PC-3 (cell line): ENCODE measurements at places on chromosomes 16 and 17.
A peak's percentile ranks its signal among the peaks of the same experiment; 100 is the strongest.

- no peak for DNase-seq
Observed at GRCh38 chr16:76835339-76835738, 355.7 kb upstream of the MON1B start.

- no peak for DNase-seq
Observed at GRCh38 chr16:83272843-83273242, 534.9 kb upstream of the HSBP1 start.

- peak; percentile 3 for DNase-seq
Observed at GRCh38 chr16:53689636-53690035, 14.0 kb downstream of the RPGRIP1L start.

DNA sequence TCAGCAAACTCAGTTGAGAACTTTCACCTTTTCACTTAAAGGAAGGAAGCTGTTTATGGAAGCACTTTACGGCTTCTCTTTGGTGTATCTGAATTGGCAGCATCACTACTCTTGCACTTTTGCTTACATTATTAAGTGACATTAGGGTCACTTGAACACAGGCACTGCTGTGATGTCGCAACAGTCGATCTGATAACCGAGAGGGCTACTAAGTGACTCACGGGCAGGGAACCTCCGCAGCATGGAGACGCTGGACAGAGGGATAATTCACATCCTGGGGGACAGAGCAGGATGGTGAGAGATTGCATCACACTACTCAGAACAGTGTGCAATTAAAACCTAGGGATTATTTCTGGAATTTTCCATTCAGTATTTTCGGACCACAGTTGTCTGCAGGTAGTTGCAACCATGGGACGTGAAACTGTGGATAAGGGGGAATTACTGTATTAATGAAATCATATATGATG lies 56.5 kb downstream of the DNAH2 start:
- peak; percentile 76 for DNase-seq

- DNase-seq = no peak
Observed at GRCh38 chr16:89476811-89477261, 13.5 kb downstream of the ANKRD11 start.

DNA sequence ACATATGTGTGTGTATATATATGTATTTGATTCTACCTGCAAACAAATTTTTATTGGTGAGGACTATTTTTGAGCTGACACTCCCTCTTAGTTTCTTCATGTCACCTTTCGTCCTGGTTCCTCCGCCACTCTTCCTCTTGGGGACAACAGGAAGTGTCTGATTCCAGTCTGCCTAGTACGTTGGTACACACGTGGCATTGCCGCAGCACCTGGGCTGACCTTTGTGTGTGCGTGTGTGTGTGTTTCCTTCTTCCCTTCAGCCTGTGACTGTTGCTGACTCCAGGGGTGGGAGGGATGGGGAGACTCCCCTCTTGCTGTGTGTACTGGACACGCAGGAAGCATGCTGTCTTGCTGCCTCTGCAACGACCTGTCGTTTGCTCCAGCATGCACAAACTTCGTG lies 29.4 kb upstream of the CACNG5 start:
- no peak for DNase-seq

- no peak for DNase-seq
Observed at GRCh38 chr17:42522798-42523278, 13.2 kb upstream of the NAGLU start.

DNA sequence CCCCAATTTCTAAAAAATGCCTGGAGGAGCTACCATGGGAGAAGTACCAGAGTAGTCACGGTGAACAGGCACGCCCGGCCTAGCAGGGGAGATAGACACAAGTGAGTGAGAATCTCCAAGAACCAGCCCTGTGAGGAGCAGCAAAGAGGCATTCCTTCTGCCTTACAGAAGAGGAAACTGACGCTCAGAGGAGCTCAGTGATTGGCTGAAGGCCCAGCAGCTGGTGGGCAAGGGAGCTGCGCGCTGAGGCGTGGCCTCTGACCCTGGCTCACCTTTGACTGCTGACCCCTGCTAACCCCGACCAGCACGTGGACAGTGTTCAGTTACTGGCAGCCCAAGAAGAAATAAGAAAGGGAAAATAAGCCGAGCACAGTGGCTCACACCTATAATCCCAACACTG lies 1.8 kb downstream of the C16orf96 start:
- DNase-seq = no peak

- DNase-seq = no peak
Observed at GRCh38 chr17:8875957-8876356, 8.5 kb upstream of the PIK3R6 start.

- DNase-seq = no peak
Observed at GRCh38 chr16:77917971-77918370, 104.4 kb upstream of the CLEC3A start.

- peak; percentile 65 for DNase-seq
Observed at GRCh38 chr16:9008601-9009260, 45.0 kb upstream of the USP7 start.

- DNase-seq = no peak
Observed at GRCh38 chr16:49537924-49538459, 164.4 kb downstream of the C16orf78 start.

GRCh38 chr16:88522276-88522949 lies 47.8 kb upstream of the ZC3H18 start:
- DNase-seq = no peak

- peak; percentile 43 for DNase-seq
Observed at GRCh38 chr17:65455972-65456343, 105.5 kb downstream of the AXIN2 start.

DNA sequence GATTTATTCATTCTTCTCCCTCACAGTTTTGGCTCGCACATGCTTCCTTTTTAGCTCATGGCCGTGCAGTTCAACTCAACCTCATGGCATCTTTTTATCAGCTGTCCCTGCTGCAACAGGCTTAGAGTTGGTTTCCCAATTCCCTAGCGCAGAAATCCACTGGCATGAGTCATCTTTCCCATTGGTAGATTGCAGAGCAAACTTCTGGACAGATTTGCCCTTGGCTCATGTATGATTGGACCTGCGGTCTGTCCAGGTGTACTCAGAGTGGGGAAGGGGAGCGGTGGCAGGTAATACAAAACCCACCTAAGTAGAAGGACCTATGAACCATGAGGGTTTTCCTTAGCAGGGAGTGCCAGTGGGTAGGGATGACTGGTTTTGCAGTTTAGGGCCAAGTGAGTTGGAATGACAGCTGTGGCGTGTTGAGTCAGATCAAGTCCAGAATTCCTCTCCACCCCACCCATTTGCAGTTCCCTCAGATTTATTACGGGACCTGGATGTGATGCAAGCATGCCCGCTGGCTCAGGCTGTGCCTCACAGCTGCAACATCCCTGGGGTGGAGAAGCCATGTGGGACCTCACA lies 584.7 kb downstream of the WWOX start:
- DNase-seq = peak; percentile 77

DNA sequence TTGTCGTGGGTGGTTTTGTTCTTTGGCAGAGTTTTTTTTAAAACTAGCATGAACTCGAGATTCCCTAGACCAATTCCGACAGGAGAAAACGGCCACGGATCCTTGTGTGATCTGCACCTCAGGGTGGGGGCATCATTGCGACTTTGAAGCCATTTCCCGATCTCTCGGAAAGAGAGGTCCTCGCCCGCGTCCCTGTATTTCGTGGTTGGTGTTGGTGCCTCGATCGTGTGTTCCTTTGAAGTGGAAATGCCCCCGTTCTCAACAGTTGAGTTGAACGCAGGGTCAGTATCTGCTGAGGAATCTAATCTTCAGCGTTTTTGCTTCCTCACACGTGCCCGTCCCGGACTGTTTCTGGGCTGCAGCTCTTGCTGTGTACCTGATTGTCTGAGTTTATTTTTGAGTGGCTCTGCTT lies 1.1 kb downstream of the CRAMP1 start:
- peak; percentile 6 for DNase-seq

GRCh38 chr17:74446551-74447500 lies 14.9 kb downstream of the GPRC5C start:
- no peak for DNase-seq
